ENCODE measurements at places on chromosomes 3 and 15.
A peak's percentile ranks its signal among the peaks of the same experiment; 100 is the strongest.

- DNase-seq, result no peak
These were observed 349.4 kb upstream of the LRRC3B start for GRCh38 chr3:26273196-26273595.

DNA sequence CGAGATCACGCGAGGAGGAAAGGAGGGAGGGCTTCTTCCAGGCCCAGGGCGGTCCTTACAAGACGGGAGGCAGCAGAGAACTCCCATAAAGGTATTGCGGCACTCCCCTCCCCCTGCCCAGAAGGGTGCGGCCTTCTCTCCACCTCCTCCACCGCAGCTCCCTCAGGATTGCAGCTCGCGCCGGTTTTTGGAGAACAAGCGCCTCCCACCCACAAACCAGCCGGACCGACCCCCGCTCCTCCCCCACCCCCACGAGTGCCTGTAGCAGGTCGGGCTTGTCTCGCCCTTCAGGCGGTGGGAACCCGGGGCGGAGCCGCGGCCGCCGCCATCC is 1.1 kb upstream of the SETD5 start:
- DNase-seq, result peak; percentile 74

GRCh38 chr15:87706001-87706400 is 550.5 kb downstream of the NTRK3 start:
- DNase-seq, result no peak

- no peak for DNase-seq
These were observed 10.6 kb upstream of the TM4SF1 start for GRCh38 chr3:149388001-149388440.

- DNase-seq, result no peak
These were observed 20.4 kb upstream of the PARL start for GRCh38 chr3:183904833-183905780.

DNA sequence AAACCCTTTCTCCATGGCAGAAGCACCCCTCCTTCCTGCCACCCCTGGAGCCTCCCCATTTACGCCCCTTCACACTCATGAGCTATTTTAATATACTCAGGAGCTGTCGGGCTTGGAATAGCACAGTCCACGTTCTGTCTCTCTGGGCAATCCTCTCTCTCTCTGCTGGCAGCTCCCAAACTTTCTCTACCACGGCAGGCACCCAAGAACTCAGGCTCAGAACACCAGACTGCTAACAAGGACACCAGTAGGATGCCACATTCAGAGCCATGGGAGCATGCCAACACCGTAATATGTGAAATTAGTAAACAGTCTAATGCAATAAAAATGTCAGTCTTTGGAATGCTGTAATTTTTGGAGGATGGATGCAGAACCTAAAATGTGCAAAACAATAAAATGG is 19.3 kb downstream of the TNFAIP8L3 start:
- no peak for DNase-seq

- no peak for DNase-seq
These were observed 464.9 kb downstream of the MFSD1 start for GRCh38 chr3:159266779-159267178.
